ENCODE measurements at places on chromosomes 11 and 22.

GRCh38 chr11:118706546-118706825, 27.0 kb upstream of the TREH start:
- no peak for DNase-seq

DNA sequence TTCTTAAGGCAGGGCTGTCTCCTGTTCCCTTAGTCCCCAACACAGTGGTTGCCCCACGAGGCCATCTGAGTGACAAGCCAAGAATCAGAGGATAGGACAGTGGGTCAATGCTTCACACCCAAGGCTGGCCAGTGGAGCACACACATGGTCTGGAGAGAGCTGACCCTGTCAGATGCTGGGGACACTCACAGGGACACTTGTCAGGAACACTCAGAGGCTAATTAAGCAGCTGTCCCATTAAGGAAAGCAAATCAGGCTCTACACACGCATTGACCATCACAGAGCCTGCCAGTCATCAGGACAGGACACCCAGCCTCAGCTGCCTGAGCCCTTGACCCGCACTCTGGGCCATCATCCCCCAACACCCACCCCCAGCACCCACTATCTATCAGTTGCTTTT, 18.2 kb downstream of the GDPD5 start:
- no peak for DNase-seq

- no peak for DNase-seq
Observed at GRCh38 chr11:17779861-17780594, 45.4 kb downstream of the KCNC1 start.

- no peak for DNase-seq
Observed at GRCh38 chr22:29329581-29329980, 14.1 kb upstream of the RASL10A start.

- no peak for DNase-seq
Observed at GRCh38 chr11:84438565-84438964, 1152.4 kb upstream of the CCDC90B start.

GRCh38 chr22:43945632-43946383, 9.4 kb upstream of the SAMM50 start:
- DNase-seq = no peak

DNA sequence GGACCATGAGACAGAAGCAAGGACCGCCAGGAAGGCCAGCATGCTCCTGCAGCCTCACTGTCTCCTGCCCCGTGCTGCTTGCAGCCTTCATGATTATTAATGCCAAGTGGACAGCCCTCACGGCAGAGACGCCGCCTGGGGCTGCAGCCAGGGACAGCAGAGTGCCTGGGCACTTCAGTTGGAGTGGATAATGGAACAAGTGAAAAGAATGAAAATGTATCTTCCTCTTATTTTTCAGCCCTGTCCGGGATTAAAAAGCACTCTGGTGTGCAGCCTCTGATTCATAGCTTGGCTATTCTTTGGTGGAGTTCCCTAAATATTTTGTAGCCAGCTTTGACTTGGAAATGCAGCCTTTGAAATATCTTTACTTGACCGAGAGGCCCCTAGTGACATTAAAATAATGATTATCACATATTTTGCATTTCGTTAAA, 1404.2 kb downstream of the BRD1 start:
- DNase-seq = no peak

- no peak for DNase-seq
Observed at GRCh38 chr11:43918662-43919061, 23.8 kb upstream of the C11orf96 start.

GRCh38 chr22:21818487-21819182, 48.8 kb downstream of the MAPK1 start:
- DNase-seq = no peak

- DNase-seq = no peak
Observed at GRCh38 chr11:2473361-2474058, 28.7 kb downstream of the KCNQ1 start.

GRCh38 chr11:3000032-3000961, 8.2 kb upstream of the NAP1L4 start:
- DNase-seq = peak; percentile 90

DNA sequence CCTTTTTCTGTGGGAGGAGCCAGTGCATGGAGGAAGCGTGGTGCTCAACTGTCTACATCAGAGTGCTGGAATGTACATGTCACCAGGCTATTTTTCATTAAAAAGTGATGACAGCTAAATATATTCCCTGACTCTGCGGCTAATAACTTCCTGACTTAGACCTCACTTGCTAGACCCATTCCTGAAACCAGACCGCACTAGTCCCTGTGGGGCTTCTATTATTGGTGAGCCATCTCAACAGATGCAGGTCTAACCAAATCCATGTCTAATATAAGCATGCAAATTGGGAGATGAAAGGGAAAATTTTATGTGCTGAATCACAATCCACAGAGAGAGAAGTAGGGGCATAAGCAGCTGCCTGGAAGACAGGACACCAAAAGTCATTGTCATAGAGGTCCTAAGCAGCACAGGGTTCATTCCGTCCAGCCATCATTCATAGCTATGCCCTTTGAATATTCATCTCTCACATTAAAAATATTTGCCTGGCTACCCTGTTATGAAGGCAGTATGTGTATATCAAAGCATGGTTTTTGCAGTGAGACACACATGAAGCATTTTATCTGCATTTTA, 110.9 kb upstream of the BLID start:
- DNase-seq = no peak

DNA sequence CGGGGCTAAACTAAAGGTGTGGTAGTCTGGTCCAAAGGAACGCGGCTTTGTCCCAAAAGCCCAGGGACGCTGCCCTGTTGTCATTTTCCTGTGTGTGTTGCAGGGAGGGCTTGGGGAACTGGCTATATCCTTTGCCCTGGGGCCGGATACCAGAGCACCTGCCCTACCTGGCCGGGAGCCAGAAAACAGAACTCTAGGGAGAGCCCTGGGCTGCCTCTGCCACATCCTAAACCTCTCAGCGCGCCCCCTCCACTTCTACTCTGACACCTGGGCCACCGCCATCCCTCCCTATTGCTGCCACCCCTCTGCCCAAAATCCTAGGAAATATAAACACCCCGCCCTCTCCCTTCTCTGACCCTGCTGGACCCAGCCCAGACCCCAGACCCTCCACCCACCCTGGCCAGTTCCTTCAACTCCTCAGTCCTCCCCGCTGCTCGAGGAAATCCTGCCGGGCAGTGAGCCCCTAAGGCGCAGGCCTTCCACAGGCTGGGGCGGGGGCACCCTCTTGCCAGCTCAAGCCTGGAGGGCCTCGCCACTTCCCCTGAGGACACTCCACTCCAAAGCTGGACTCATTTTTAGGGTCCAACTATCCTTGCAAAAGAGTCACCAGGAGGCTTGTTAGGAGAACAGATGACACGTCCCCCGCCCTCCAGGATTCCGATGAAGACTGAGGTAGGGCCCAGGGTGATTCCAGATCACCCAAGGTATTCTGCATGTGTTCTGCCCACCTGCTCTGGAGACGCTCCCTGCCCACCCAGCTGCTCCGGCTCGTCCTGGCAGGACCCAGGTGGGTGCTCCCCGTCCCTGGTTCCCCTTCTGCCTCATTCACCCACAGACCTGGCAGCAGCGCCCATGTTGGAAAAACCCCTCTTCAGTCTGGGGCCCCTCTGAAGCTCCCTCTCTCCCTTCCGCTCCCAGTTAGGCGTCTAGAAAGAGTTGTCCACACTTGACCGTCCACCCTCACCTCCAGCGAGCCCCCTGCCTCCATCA, 12.2 kb downstream of the KCTD17 start:
- DNase-seq = no peak

Measured in substantia nigra (tissue), 51 donors.